ENCODE measurements at places on chromosomes 16 and 17.

- DNase-seq, result no peak
These were observed 149.6 kb downstream of the PITPNC1 start for GRCh38 chr17:67526700-67527099.

DNA sequence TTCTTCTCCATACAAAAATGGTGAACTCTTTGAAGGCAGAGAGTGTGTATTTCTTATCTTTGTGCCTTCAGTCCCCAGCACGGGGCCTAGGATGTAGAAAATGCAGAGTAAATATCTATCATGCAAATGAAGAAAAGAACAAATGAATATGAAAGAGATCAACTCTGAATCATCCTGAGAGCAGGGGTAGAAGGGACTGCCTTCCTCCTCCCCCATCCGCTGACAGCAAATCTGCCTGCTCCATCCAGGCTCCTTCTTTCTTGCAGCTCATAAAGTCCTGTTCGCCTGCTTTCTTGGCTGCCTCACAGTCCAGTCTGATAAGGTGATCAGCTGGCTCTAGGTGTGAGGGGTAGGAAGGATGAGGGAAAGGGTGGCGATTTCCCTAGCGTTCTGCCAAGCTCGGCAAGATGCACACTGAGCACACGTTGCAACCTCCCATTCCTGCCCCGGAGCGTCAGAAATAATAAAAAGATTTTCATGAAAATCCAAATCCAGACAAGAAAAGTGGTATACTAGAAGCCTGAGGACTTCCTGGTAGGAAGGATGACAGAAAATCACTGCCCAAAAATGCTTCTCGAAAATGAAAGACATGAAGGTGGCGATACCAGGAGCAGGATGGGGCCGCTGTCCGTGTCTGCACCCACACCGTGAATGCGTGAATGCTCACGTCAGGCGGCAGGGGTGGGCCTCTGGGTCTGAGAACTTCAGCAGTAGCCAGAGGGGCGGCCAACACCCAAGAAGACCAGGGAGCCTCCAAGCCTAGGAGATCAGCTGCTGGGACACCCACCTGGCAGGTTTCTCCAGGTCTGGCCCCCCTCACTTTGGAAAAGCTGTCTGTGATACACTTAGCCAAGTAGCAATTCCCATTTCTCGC, 67.1 kb downstream of the VPS53 start:
- no peak for DNase-seq

DNA sequence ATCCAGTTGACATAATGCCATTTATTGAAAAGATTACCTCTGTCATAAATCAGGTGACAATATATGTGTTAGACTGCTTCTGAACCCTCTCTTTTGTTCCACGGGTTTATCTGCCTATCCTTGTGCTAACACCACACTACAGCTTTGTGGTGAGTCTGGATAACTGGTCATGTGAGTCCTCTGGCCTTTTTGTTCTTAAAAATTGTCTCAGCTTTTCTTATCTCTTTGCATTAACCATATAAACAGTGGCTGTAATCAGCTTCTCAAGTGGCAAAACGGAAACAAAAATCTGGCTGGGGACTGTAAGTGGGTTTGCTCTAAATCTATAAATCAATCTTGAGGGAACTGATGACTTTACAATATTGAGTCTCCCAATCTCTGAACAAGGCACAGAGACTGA, 44.6 kb downstream of the STX8 start:
- DNase-seq, result no peak

- DNase-seq, result no peak
These were observed 7.6 kb downstream of the THUMPD1 start for GRCh38 chr16:20734056-20734455.
